ENCODE measurements at places on chromosomes 5 and 9. TPM values are rescaled to one million over a fixed set of nuclear protein-coding genes. Genes with fewer than 3 reads are reported as not detected.

Gene OCLN
- 1.6 TPM for polyA plus RNA-seq

Gene LMAN2
- 76.5 TPM for polyA plus RNA-seq

Gene AQP3
- 7.6 TPM for polyA plus RNA-seq

Gene GNA14
- 6.0 TPM for polyA plus RNA-seq

Gene SV2C
- not detected for polyA plus RNA-seq

Gene GRM6
- 0.72 TPM for polyA plus RNA-seq

Gene KCNV2
- 0.12 TPM for polyA plus RNA-seq

Gene PCDHGA7
- polyA plus RNA-seq = 1.6 TPM

Gene TRIM41
- polyA plus RNA-seq = 18.7 TPM

Gene CDKN2B
- polyA plus RNA-seq = 0.61 TPM

Gene G3BP1
- polyA plus RNA-seq = 90.6 TPM

Gene SLC1A1
- 0.26 TPM for polyA plus RNA-seq

Gene FBXO38
- polyA plus RNA-seq = 26.9 TPM

Gene ACTBL2
- not detected for polyA plus RNA-seq

Gene EMB
- 2.7 TPM for polyA plus RNA-seq

Gene PCDHA5
- polyA plus RNA-seq = not detected

Gene ZNF367
- 6.5 TPM for polyA plus RNA-seq

Gene HRCT1
- 0.83 TPM for polyA plus RNA-seq

Gene MOCS2
- polyA plus RNA-seq = 35.9 TPM

Gene CCDC192
- polyA plus RNA-seq = 0.88 TPM

Gene COL15A1
- 227 TPM for polyA plus RNA-seq

Gene MOB3B
- polyA plus RNA-seq = 1.5 TPM

Gene CAPSL
- polyA plus RNA-seq = not detected

Gene SLC45A2
- 0.65 TPM for polyA plus RNA-seq

Gene SLC4A9
- 0.18 TPM for polyA plus RNA-seq

Gene DPH7
- 29.3 TPM for polyA plus RNA-seq

Gene FOXI1
- not detected for polyA plus RNA-seq

Gene SAXO1
- polyA plus RNA-seq = 0.06 TPM

Gene SLC46A2
- 0.18 TPM for polyA plus RNA-seq

Gene CATSPER3
- 0.93 TPM for polyA plus RNA-seq

Gene SPAG8
- 1.7 TPM for polyA plus RNA-seq

Gene OBP2B
- polyA plus RNA-seq = not detected

Gene WNK2
- polyA plus RNA-seq = 17.2 TPM

Gene SLC6A19
- not detected for polyA plus RNA-seq

Gene PDZD2
- 6.1 TPM for polyA plus RNA-seq
